ENCODE measurements at places on chromosomes 4 and X.

- DNase-seq: no peak
Observed at GRCh38 chrX:153643431-153644351, 3.3 kb upstream of the DUSP9 start.

DNA sequence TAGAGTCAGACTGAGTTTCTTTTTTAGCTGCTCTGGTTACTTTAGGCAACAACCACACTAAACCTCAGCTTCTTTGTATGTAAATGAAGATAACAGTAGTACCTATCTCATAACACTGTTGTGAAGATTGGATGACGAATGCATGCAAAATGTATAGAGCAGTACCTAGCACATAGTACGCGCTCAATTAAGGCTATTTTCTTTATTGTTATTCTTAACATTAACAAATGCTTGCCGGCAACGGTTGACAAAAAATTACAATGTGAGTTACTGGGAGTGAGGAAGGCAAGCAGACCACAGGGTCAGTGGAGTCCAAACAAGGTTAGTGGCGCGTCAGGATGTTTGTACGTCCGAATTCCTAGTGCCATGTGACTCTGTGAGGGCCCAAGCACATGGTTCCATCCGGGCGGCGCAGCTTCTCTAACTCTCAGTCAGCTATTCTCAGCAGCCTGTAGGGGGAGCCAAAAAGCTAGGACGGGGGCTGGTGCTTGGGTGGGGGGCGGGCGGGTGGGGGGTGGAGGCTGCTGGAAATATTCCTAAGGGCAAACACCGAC is 821 bp upstream of the NALF2 start:
- DNase-seq: no peak

DNA sequence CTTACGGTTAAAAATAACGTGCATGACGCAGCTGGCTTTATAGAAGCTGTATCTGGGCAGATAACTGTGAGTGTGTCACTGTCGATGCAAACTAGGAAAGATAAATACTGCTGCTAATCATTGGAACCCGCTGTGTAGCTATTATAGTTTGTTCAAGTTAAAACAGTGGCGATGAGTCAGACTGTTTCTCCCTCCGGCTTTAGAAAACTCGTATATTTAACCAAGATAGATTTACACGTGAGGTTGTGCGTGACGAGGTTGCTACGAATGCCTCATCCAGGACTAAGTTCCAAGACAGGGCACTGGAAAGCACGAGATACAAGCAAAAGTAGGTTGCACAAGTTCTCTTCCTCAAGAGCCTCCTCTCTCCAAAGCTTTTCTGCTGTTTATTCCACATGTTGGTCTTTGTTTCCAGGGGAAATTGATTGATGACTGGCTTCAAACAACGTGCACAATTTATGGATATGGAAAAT is 270.7 kb downstream of the FBXW7 start:
- no peak for DNase-seq

DNA sequence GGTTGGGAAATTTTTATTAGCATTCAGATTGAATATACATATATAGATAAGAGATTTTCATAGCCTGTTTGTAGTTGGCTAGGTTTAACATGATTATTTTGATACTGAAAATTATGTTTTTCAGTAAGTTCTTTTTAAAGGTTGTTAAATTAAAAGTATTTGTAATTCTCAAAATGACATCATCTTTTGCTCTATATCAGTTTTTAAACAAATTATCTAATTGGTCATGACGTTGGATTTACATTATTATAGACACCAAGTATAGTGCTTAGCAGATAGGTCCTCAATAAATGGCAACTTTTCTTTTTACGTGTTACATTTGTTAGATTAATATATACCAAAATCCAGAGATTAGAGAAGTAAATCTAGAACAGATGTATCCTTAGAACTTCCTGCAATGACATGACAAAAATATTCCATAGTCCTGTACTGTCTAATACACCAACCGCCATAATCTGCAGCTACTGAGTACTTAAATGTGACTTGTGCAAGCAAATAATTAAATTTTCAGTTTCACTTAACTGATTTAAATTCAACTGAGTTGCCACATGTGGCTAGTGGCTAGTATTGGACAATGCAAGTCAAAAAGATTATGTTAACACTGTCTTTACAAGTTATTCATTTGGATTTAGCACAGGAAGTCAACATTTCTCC is 1613.1 kb upstream of the TENM3 start:
- DNase-seq: no peak

GRCh38 chr4:14771504-14772175 is 230.6 kb upstream of the CPEB2 start:
- DNase-seq: no peak

DNA sequence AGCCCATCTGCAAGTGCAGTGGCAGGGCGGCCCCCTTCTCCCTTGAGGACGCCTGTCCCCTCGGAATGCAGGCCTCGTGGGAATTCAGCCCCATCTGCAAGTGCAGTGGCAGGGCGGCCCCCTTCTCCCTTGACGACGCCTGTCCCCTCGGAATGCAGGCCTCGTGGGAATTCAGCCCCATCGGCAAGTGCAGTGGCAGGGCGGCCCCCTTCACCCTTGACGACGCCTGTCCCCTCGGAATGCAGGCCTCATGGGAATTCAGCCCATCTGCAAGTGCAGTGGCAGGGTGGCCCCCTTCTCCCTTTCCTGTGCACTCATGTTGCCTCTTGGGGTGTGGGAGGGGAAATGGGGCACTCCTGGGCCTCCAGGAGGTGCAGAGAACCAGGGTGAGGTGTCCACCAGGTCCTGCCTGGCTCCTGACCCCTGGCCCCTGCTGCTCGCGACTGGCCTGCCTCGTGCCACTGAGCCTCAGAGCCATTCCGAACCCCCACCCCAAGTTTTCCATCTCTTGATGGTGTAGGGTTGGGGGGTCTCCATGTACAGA is 6.8 kb upstream of the SLC26A1 start:
- no peak for DNase-seq

- no peak for DNase-seq
Observed at GRCh38 chrX:118574666-118575065, 79.1 kb downstream of the DOCK11 start.

DNA sequence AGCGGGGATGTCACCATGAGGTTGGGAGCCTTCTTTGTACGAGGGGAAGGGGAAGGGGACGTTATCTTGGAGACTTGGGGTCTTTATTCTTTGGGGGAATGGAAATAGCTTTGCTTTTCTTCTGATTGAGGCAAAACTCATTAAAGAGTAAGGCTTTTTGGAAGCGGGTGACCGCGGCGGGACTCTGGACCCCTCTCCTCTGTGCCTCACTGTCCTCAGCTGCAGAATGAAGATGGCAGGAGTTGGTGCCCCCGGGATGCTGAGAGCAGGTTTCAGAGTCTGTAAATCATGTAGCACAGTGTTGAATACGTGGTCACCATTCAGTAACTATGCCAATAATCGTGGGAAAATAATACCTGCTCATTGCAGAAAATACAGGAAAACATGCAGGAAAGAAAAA is 32.1 kb downstream of the HTT-AS start:
- DNase-seq: no peak

GRCh38 chrX:152904151-152905080 is 6.5 kb downstream of the ZNF185 start:
- no peak for DNase-seq

- DNase-seq: no peak
Observed at GRCh38 chr4:142954415-142954814, 108.3 kb upstream of the INPP4B start.

DNA sequence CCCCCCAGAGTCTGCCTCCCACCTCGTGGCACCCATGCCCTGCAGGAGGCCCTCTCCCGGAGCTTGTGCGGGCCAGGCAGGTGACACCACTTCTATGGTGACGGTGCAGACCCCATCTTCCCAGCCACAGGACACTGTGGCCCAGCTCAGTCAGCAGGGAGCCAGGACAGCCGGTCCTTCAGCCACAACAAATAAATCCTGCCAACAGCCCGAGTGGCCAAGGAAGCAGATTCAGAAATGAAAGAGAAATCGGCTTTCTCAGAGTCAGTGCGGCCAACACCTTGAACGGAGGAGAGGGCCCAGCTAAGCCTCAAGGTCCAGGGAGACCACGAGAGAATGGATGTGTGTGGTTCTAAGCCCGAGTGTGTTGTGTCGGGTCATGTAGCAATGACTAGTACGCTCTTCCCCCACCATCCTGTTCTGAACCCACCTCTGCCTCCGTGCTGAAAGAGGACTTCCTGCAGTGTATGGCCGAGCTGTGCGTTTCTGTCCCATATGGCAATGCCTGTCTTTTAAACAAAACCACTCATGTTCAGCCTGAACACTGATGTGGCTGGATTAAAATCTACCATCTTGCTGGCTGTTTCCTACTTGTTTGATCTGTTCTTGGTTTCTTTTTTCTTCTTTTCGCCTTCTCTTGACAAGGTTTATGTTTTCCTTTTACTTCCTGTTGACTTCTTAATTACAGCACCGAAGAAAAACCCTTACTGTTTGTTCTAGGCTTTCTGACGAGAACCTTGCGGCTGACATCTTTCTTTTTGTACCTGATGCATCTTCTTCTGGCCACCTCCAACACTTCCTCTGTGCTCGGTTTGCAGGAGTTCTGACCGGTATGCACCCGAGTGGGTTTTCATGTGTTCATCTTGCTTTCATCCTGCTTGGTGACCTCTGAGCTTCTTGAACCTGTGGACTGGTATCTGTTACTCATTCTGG is 53.1 kb downstream of the GAK start:
- no peak for DNase-seq

DNA sequence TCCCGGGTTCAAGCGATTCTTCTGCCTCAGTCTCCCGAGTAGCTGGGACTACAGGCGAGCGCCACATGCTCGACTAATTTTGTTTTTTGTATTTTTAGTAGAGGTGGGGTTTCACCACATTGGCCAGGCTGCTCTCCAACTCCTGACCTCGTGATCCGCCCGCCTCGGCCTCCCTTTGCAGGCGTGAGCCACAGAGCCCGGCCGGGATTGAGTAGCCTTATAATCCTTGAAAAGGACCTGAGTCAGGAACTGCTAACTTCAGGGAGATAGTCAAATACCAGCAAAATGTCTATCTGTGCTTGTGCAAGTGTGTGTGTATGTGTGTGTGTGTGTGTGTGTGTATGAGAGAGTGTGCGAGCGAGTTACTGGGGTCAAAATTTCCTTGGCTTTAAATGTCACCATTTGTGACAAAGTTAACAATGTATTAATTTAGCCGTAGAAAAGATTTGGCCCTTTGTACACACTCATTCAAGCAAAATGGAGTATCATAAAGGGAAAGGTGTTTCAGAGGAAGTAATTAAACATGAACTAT is 1.8 kb upstream of the KDM6A start:
- no peak for DNase-seq

- no peak for DNase-seq
Observed at GRCh38 chrX:69088171-69088938, 76.9 kb downstream of the PJA1 start.

DNA sequence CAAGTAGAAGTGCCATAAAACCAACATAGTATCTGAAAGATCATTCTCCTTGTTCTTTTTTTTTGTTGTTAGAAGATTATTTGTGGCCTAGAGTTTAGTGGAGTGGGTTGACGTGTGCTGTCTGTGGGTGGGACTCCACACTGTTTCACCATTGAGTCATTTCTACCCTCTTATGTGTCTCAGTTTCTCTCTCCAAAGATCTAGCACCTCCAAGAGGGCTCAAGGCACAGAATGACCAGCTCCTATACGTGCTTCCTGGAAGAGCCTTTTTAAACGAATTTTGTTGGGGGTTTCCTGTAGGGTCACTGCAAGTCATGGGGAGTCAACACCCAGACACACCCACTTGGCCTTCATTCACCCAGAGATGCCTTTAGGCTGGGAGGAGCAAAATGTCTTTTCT is 150.1 kb downstream of the KLF8 start:
- DNase-seq: no peak

DNA sequence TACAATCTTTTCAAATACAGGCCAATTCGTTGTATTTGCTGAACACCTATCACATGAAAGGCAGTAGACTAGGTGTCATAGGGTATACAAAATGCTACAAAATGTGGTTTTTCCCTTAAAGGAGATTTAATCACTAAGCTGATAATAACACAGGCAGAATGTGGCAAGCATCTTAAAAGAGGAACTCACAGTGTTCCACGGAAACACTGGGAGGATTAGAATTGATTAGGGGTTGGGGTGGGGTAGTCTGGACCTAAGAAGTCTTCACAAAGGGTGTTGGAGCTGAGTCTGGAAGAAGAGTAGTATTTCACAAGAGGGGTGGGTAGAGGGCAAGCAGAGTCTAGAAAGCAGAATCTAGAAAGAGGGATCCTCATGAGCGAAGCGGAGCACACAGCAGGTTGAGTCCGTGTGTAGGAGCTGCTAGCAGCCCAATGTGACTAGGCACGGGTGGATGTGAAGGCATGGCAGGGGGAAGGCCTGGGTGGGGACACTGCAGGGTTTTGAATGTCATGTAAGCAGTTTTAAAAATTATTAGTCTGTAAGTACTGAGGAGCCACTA is 123.6 kb downstream of the MGST2 start:
- DNase-seq: no peak

- DNase-seq: no peak
Observed at GRCh38 chr4:33996075-33996718, 2248.1 kb downstream of the ARAP2 start.

- DNase-seq: no peak
Observed at GRCh38 chrX:39012621-39013111, 211.4 kb downstream of the MID1IP1 start.

DNA sequence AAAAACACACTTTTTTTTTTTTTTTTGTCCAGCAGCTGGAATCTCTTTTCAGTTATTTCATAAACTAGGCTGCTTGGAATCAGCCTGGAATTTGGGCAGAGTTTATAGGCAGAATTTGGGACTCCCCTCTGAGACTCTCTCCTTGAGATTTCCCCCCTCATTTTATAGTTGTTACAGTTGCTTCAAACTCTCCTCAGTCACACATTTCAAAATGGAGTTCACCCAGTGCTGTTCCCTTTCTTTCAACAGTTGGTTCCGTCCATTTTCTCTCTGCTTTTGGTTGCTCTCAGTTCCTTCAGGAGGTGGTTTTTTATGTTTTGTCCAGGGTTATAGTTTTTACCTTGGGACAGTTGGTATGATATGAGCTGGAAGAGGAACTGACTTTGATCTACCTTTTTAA is 27.5 kb downstream of the NSD2 start:
- no peak for DNase-seq

GRCh38 chr4:94757192-94758140 is at the start of gene BMPR1B:
Gene BMPR1B (plus strand): TSS chr4:94757955. CDS start chr4:95104425, 346,470 bp downstream.
- no peak for DNase-seq

- DNase-seq: no peak
Observed at GRCh38 chr4:8278421-8279287, 9.1 kb downstream of the HTRA3 start.

DNA sequence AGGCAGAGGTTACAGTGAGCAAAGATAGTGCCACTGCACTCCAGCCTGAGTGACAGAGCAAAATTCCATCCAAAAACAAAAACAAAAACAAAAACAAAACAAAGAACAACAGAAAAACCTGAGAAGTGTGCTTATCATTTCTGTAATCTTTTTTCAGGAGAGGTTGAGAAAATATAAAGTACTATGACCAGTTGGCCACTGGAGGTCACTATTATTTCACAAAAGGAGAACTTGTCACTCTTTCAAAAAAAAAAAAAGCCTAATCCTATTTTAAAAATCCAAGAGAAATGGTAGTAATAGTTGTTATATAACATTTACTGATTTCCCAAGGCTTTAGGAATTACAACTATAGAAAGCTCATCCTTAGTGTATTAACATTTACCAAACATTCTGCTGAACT is 24.9 kb upstream of the RNF150 start:
- no peak for DNase-seq

GRCh38 chr4:3073158-3074077 is 920 bp downstream of the HTT-AS start:
- no peak for DNase-seq
